ENCODE measurements at places on chromosomes 4 and X.

- DNase-seq = no peak
These were observed 82.9 kb upstream of the NLGN4X start for GRCh38 chrX:6311540-6311939.

DNA sequence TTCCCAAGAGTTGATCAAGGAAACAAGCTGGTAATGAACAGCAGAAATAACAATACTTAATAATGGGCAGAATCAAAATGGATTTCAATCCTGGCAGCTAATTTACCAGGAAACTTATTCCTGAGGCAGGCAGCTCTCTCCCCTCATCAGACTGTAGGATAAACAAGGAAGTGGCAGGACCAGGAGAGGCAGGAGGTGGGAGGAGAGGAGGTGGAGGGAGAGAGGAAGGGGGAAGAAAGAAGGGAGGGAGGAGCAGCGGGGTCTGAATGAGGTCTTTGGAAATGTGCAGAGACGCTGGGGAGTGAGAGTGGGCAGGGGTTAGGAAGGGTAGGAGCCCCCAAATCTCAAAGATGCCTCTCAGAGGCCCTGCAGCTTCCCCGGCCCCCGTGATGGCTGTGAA is 231.5 kb downstream of the BCOR start:
- no peak for DNase-seq

- no peak for DNase-seq
These were observed 1016.0 kb downstream of the ARAP2 start for GRCh38 chr4:35228313-35228712.

DNA sequence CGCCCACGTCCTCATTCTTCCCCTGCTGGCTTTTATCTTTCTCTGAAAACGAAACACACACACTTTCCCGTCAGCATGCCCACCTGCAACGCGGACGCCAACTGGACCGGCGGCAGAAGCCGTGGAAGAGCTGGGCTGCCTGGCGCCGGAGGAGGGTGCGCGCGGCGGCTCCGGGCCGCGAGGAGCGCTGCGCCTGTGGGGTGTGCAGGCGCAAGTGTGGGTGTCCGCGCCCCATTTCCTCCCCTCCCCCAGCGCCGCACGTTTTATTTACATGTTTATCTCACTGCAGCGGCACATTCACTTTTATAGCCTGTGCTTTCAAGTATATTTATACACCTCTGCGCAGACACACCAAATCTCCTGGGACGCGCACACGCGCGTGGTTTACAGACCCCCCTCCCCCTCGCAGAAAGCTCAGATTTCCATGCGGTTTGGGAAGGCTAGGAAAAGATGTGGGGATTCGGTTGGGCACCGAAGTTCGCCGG is 1.5 kb downstream of the PITX2 start:
- no peak for DNase-seq

DNA sequence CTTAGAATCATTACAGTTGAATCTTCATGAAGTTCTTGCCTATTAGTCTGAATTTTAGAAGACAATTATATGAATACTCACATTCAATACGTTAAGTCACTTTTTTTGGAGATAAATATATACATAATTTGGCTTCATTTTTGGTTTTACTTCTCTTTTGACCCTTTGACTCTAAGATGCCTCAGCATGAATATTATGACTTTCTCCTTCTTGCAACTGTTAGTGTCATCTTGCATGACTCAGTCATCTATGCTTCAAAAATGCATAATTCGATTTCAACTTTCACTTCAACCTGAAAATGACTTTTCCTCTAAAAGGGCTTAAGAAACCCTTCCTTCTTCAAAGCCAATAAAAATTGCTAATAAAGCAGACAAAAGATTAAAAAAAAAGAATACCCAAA is 1427.5 kb downstream of the ADGRL3 start:
- DNase-seq = no peak

GRCh38 chrX:132591719-132592275 is 103.0 kb upstream of the MBNL3 start:
- no peak for DNase-seq

- DNase-seq = peak; percentile 79
These were observed at the start of gene XIAP for GRCh38 chrX:123859846-123860838. TSS of gene XIAP (plus strand) at chrX:123860053. CDS start at chrX:123885663, 25,610 bp downstream.

GRCh38 chr4:61211781-61212180 is 11.7 kb downstream of the ADGRL3 start:
- peak; percentile 61 for DNase-seq

DNA sequence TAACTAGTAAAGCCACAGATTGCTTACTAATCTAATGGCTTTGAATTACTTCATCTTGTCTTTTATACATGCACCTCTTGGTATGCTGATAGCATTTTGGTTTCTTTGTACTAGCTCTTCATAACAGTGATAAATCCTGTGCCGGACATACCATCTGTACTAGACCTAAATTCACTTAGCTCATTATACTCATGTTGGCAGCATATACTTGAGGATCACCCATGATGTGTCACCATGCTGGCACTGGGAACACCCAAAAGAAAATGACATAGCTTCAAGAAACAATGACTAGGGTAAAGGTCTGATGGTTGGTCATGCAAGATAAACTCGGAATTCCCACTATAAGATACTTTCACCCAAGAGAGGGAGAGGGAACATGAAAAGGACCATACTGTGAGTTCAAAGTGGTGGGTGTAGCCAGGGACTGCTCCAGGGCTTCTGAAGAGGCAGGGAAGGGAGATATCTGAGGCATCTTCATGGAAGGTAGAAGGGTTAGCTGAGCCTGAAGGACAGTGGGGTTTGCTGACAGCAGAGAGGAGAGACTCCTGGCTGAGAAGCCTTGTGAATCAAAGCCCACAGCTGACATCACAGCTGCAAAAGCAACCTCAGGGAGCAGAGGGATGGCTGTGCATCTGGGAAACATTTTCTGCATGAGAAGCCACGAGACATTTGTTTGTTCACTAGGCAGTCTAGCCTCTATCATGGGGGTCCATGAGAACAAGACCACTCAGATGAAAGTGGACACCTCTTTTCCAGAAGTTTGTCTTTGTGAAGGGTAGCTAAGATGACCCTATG is 314.2 kb downstream of the RAB28 start:
- no peak for DNase-seq

Data from cerebellar cortex (tissue), 1 donor.